ENCODE measurements at places on chromosomes 12 and 14.

DNA sequence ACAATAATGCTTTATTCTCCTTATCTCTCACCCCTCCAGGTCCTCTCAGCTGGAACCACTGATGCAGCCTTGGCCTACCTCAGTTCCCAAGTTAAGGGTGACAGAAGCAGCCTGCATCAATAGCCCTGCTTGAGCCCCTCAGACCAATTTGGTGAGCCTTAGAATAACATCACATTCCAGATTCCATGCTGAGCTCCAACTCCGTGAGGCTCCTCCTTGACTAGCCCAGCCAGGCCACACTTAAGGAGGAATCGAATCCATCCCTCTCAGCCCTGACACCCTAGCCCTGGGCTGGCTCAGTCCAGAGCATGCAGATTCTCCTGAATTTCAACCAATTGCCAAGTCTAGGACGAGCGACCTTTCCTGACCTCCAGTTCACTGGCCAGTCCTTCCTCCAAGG lies 91.1 kb downstream of the ARMH4 start:
- DNase-seq: no peak

DNA sequence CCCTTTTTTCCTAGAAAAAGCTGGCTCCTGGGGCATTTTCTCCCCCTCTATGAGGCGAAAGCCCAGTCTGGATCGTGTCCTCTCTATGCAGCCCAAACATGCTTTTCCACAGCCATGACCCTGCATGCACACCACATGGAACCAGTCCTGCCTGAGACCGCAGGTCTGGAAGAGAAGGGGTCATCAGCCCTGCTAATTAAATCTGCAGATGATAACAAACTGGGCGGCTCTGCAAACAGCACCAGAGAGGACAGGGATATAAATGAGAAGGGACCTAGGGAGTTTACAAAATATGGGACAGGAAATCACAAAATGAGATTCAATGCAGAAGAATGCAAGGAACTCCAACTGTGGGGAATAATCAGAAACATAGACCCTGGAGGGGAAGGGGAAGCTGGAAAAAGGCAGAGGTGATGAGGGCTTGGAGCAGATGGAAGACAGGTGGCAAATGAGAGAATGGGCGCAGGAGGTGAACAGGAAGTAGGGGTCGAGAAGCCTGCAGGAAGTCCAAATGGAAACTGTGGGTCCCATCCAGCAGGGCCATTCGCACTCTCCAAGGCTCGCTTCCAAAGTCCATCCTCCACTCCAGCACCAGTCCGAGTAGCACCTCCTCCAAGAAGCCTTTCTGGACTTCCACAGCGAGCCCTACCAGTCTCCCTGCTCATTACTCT lies 76.3 kb downstream of the ANO2 start:
- no peak for DNase-seq

GRCh38 chr12:53624458-53624857 lies 1.7 kb downstream of the ATF7 start:
- no peak for DNase-seq

- no peak for DNase-seq
These were observed 405.2 kb downstream of the EGLN3 start for GRCh38 chr14:33545696-33546095.

GRCh38 chr14:58138714-58139482 lies 13.1 kb downstream of the ARMH4 start:
- DNase-seq: no peak

- no peak for DNase-seq
These were observed 1416.5 kb downstream of the AACS start for GRCh38 chr12:126481688-126482087.

- DNase-seq: no peak
These were observed 84.0 kb upstream of the PTPRB start for GRCh38 chr12:70721216-70721615.

DNA sequence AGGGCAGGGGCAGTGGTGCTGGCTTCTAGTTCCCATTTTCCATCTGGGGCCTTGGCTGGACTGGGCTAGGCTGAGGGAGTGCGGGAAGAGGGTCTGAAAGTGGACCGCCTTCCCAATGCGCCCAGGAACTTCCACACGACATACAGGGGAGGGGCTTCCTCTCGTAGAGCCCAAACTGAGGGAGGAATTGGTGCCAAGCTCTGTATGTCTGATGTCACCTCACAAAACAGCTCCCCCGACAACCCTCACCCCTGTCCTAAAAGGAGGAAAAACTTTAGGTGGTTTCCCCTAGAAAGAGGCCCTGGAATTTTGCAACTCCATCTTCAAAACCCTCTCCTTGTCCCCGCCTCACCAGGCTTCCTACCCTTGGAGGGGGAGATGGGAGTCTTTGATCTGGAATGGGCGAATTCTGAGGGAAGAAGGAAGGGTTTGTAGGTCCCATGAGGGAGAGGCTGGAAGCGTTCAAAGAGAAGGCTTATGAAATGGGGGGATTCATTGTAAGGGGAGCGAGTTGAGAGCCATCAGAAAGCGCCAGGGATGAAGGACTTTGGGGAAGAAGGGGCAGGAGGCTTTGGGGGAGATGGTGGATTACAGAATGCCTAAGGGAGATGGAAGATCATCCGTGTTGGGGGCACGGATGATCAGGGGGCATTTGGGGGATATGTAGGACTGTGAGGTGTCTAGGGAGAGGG lies 844 bp downstream of the GLTP start:
- DNase-seq: no peak

GRCh38 chr14:33376510-33376909 lies 437.8 kb downstream of the NPAS3 start:
- no peak for DNase-seq

- no peak for DNase-seq
These were observed 20.0 kb downstream of the SLC15A4 start for GRCh38 chr12:128803788-128804187.

- no peak for DNase-seq
These were observed 116.5 kb downstream of the TTC6 start for GRCh38 chr14:37711831-37712475.

DNA sequence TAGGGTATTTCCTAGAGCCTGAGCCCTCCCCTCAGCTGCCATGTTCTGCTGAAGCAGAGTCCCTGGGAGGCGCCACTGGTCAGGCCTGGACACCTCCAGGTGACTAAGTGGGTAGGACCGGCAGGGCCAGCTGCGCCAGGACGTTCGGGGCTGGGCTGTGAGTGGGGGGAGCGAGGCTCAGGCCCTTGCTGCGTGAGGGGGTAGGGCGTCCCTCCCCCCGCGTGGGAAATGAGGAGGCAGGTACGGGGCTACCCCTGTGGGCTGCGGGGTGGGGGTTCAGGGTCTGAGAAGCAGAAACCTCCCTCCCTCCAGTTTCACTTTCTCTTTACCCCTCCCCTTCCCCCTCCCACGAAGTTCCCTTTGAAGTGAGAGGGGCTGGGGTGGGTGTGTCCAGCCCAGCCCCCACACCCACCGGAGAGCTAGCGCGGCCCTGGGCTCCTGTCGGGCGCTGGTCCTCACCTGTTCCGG lies 22.1 kb upstream of the KIF26A start:
- DNase-seq: no peak

DNA sequence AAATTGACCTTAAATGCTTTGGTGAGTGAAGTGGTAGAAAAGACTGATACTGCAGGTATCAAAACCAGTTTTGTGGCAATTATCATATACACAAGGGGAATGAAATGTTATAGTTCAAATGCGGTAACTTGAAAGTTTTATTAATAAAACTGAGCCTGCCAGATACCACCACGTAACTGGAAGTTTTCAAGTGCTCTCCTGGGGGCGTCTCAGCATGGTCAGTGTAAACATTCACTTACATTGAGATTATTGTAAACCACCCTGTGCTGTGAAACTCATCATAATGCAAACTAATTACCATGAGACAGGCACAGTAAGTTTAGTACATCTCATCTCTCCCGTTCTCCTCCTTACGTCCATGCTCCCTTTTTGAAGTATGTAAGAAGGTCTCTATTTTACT lies 280.7 kb upstream of the FAR2 start:
- DNase-seq: no peak

- DNase-seq: no peak
These were observed 767.7 kb downstream of the LRFN5 start for GRCh38 chr14:42374332-42374731.

DNA sequence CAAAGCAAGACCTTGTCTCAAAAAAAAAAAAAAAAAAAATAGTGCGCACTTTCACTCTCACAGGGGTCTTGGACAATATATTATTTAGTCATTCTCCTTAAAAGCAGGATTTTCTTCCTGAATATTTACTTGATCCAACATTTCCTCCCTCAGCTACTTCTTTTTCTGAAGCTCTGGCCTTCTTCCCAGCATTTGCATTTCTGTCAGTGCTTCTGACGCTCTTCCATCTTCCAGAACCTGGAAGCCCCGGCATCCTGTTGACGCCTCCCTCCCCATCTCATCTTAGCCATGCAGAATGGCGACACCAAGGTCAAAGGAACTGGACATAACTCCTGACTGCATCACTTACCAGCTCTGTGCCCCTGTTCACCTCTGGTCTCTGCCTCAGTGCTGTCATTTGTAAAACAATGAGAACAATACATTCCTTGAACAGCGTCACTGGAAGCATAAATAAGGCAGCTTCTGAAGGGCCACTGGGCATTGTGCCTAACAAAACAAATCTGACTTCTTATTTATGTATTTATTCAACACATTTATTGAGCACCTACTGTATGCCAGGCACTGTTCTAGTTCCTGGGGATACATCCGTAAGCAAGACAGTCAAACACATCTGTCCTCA lies 90.9 kb upstream of the MDM1 start:
- no peak for DNase-seq

- DNase-seq: no peak
These were observed 114.0 kb downstream of the SLC38A4 start for GRCh38 chr12:46711756-46712155.

DNA sequence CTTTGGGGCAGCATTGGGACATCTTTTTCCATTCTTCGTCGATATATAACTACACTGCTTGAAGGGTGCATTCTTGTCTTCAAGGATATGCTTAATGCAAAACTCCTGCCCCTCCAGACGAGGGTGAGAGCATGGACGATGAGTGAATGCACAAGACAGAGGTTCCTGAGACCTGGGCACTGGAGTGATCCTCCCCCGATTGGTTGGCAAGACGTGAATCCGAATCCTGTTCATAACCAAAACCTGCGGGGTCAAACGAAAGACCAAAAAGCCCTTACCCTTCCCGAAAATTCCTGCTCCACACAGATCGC lies 684 bp downstream of the KANSL2 start:
- no peak for DNase-seq

- no peak for DNase-seq
These were observed 73.2 kb downstream of the FERMT2 start for GRCh38 chr14:52877628-52878027.

All from stimulated activated CD4-positive, alpha-beta T cell treated with anti-CD3 and anti-CD28 coated beads, Interleukin-2, amount 100 ng/mL, for 24 hours (primary cell).